ENCODE measurements at places on chromosomes 5 and 9. TPM values are rescaled to one million over a fixed set of nuclear protein-coding genes. Genes with fewer than 3 reads are reported as not detected.

DNA sequence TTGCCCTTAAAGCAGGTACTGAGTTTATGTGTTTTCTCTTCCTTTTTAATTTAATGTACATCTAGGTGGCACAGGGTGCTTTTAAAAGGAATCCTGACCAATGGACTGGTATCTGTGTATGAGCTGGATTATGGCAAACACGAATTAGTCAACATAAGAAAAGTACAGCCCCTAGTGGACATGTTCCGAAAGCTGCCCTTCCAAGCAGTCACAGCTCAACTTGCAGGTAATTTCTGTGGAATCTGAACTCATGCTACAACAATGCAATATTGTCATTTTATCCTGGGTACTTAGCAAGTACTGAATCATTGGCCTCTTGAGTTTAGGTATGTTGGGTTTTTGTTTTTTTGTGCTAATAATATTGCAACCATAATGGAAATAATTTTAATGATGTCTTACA lies 14.4 kb upstream of the TMOD1 start:
- DNase-seq, result no peak

DNA sequence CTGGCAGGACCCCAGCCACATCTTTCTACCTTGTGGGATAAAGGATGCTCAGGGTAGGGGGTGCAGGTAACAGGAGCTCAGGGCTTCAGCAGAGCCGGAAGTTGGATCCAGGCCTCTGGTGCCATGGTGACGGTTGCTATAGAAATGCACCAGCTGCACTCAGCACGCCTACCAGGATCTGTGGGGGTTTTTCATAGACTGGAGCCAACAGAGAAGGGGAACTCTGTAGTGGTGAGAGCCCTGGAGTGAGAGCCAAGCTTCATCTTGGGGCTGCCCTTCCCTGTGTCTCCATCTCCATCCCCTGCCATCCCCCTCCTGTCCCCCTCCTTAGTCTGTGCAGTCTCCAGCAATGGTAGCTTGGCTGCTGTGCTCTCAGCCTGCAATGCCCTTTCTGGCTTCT lies 27.5 kb upstream of the BOD1 start:
- no peak for DNase-seq

GRCh38 chr5:63935103-63935502 lies 27.1 kb downstream of the HTR1A start:
- DNase-seq, result no peak

Gene CEP72
- total RNA-seq, result 3.8 TPM

- DNase-seq, result no peak
These were observed 44.8 kb downstream of the VCAN start for GRCh38 chr5:83516377-83516776.

- no peak for DNase-seq
These were observed 69.7 kb downstream of the MEF2C start for GRCh38 chr5:88813244-88813643.

DNA sequence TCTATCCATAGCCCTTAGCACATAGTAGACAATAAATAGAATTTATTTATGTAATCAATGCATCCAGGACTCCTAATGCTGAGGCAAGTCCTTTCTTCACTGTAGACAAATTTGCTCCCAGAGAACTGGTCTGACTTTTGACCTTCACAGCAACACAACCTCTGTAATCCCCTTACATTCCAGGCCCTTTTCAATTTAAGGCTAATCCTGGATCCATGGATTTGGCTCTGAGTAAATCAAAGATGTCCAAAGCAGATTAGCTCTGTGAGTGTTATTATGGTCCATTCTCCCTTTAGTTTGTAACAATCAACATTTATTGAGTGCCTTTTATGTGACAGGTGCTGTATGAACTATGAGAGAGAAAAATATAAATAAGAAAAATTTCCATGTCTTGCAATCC lies 27.4 kb upstream of the TMC1 start:
- DNase-seq, result no peak

DNA sequence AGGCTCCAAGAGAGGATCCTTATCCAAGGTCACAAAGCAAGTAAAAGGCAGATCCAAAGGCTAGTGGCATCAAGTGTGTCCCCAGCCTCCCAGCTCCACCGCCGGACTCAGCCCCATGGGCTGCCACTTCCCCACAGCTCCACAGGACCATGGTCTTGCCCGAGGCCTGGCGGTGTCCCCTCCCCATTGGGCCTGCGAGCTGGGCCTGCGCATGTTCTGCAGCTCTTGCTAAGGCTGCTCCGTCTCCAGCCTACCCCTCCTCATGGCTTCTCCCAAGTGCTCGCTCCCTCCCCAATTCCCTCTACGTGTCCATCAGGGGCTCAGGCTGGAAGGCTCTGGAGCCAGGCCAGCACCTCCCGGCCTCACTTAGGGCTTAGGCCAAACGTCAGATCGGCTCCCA lies 29.4 kb downstream of the DBH start:
- DNase-seq, result no peak

DNA sequence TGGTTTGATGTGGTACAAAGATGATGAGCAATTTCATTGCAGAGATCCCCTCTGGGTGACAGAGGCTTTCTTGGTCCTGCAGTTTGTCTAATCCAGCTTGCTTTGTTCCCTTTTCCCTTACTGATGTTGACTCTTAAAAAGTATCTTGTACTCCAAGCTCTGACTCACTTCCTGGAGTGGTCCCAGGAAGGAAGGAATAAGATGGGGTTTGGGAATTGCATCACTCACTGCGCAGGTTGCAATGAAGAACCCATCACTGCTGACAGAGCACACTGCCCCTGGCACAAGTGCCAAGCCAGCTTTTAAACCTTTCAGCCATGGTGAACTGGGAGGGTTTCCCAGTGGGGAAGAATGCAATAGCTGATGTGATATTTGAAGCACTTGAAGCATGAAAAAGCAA lies 662.2 kb upstream of the CTNND2 start:
- no peak for DNase-seq

DNA sequence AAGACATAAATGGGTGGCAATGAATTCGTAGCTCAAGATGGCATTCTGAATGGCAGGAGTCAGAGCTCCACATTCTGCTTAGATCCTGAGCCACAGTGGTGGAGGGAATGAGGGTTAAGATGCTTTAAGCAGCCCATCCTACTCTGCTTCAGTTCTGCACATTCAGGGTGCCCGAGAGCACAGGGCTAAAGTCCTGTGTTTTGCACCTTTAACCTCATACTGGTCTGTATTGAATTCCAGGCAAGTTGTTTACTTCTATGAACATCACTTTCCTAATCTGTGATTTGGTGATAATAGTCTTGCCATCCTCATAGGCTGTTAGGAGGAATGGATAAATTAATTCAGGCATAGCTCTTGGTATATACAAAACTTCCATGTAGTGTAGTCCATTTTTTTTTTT lies 321.6 kb upstream of the CD180 start:
- no peak for DNase-seq

DNA sequence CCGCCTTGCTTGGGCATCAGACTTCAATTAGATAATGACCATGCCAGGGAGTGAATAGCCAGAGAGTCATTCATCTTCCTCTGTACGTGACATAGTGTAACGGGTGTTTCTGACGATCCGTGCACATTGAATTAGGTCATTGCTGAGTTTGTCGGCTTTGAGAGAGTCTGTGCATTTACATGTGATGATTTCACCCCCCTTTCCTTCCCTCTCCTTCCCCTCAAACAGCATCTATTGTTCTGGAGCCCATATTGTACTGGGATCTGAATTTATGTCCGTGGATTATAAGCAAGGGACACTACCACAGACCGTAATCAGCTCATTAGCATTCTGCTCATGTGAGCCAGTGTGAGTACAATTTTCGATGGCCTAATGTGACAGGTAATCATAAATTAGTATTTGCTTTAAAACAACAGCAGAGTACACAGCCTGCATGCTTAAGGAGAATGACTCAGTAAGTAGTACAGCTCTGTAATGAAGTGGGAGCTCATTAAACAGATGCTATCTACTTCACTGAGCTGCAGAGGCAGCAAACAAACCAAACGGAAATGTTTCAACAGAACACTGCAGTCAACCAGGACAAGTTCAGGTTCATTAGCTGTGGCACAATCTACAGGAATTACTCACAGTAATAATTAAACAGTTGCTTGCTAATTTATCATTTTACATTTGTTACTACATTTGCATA lies 302.1 kb downstream of the CSNK1G3 start:
- no peak for DNase-seq

GRCh38 chr5:38757451-38758245 lies 88.2 kb upstream of the OSMR start:
- DNase-seq, result no peak

DNA sequence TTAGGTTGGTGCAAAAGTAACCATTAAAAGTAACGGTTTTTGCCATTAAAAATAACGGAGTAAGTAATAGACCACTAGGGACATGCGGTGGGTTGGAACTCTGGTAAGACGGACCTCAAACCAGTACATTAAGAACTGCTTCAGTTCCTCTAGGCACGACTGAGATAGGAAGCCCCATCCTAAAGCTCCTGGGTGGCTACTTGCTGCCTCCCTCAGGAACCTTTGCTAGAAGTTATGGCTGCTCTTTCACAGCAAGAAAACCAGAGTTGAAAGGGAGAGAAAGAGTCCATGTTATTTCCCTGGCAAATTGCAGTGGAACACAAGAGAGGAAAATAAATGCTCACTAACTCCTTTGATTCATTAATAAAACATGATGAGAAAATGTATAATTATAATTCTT lies 47.6 kb downstream of the MCTP1 start:
- DNase-seq, result no peak

Gene COL5A1
- total RNA-seq, result 21.7 TPM

- DNase-seq, result no peak
These were observed 1.8 kb downstream of the CAVIN4 start for GRCh38 chr9:100579665-100580064.

DNA sequence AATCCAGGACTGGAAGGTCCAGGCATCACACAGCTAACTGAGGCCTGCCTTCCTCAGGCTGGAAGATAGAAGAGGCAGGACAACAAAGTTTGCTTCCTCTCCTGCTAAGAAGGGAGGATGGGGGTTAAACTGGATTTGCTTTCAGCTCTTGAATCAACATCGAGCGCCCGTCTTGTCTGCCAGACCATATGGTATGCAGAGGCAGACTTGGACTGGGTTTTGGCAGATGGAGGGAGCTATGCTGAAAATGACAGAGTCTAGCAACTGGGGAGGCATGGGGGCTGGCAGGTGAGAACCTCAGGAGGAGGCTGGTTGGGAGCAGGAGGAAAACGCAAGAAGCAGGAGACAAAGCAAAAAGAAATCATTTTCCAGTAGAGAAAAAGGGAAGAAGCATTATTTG lies 289.5 kb upstream of the IL12B start:
- DNase-seq, result no peak

GRCh38 chr5:169649486-169649885 lies 12.4 kb downstream of the DOCK2 start:
- DNase-seq, result no peak

DNA sequence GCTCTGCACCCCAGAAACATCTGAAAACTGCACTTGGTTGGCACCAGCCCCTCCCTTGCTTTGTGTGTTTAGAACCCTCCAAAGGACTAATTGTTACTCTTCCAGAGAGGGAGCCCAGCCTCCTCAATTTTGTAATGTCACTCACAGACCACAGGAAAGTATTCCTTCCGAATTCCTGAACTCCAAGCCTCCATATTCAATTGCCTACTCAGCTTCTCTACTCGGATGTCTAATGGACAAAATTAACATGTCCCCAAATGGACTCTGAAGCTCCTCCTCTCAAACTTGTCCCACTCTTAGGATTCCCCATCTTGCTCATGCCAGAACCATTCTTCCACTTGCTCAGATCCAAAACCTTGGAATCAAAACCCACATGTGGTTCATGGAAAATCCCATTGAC lies 3.9 kb upstream of the TMEM171 start:
- no peak for DNase-seq

Gene IFNE
- not detected for total RNA-seq

- DNase-seq, result peak; percentile 44
These were observed 519 bp downstream of the ZER1 start for GRCh38 chr9:128771094-128771721.

Gene FIBCD1
- total RNA-seq, result 9.0 TPM

DNA sequence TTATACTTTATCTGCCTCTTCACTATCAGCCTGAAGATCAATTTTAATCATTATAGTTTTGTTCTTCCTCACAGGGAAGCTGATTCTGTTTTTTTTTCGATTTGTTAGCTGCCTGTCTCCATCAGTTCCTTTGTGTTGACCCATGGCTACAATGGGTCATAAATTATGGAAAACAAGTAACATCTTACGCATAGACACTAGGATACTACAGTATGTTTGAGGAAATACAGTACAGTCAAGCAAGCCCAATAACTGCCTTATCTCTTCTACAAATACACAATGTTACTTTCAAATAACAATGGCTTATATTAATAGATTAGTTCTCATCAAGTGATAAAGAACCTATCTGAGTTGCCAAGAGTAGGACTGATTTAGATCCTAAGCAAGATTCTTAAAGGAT lies 160.5 kb upstream of the FREM1 start:
- DNase-seq, result no peak

DNA sequence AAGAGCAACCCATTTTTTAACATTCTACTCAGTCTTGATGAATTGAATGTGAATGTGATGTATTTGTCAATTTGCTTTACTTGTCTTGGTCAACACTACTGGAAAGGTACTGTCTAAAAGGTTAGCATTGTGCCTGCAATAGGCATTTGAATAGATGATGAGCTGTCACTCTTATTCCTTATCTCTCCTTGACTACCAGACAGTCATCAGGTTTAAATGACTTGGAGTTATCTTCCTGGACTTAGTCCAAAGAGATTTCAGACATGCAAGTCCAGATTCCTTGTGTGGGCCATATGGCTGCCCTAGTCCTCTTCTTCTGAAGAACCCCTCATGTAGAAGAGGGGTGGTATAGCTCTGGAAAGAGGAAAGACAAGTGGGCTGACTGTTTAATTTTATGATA lies 4.8 kb downstream of the ARHGEF28 start:
- no peak for DNase-seq

- peak; percentile 45 for DNase-seq
These were observed 6.1 kb downstream of the SUSD3 start for GRCh38 chr9:93064392-93065134.

DNA sequence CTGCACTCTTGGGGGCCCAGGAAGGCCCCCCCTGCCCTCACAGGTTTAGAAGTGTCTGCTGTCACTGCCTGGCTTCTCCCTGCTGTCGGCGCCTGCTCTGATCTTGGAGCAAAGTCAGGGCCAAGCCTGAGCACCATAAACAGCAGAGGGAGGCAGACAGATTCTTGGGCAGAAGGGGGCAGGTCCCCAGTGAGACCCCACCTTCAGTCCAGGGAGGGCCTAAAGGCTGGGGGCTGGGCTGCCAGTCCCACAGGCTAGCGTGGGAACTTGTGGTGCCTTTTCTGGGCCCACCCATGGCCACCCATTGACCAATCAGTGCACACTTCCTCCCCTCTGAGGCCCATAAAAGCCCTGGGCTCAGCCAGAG lies 124.0 kb downstream of the OLFM1 start:
- no peak for DNase-seq

DNA sequence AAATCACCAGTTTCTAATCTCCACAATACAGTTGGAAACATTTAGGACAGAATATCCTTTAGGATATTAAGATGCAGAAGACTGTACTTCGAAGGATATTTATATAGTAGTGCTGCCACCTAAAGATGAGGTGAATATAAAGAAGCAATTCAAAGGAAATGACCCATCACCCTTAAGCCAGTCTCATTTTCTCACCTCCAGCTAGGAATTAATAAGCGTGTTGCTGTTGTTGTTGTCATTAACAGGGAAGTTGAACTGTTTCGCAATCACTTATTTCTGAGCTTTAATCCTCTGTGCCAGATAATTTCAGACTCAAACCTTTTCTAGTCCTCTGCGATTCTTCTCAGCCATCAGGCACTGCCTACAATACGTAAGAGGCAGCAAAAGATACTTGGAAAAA lies 7.8 kb upstream of the PURA start:
- no peak for DNase-seq

GRCh38 chr5:6108540-6108848 lies 269.9 kb downstream of the MED10 start:
- no peak for DNase-seq
